ENCODE measurements at places on chromosomes 7 and 10.

DNA sequence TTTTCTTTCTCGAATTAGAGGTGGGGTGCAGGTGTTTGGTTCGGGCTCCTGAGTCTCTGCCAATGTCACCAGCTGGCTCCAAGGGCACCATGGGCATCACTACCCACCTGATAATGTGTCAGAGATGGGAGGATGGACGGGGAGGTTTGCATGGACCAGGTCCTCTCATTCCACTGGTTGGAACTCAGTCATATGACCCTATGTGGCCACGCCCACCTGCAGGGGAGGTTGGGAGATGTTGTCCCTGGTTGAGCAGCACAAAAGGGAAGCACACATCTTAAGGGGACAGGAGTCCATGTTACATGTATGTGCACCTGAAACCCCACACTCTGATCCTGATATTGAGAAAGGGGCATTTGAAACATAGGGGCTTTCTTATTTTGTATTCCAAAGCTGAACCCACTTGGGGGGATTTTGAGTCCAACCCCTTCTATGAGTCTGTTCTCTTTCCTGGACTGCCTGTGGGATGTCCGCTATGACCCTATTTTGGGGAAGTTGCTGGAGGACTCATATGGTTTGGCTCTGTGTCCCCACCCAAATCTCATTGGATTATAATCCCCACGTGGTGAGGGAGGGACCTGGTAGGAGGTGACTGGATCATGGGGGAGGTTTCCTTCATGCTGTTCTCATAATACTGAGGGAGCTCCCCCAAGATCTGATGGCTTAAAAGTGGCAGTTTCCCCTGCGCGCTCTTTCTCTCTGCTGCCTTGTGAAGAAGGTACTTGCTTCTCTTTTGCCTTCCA is 66.9 kb upstream of the BAIAP2L1 start:
- no peak for DNase-seq

GRCh38 chr10:33224251-33224965 is 110.1 kb downstream of the NRP1 start:
- no peak for DNase-seq

GRCh38 chr10:63972949-63973827 is 452.0 kb downstream of the REEP3 start:
- no peak for DNase-seq

GRCh38 chr7:139949629-139950028 is 113.1 kb downstream of the PARP12 start:
- no peak for DNase-seq

- DNase-seq, result no peak
These were observed 3.9 kb downstream of the CDK14 start for GRCh38 chr7:90599892-90600555.

DNA sequence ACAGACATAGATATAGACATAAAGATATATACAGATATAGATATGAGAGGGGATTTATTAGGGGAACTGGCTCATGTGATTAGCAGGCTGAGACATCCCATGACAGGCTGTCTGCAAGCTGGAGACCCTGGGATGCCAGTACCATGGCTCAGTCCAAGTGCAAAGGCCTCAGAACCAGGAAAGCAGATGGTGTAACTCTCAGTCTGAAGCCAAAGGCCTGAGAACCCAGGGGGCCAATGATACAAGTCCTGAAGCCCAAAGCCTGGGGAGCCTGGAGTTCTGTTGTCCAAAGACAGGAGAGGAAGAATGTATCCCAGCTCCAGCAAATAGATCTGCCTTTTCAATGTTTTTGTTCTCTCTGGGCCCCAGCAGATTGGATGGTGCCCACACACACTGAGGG is 5.5 kb downstream of the NCOA4 start:
- DNase-seq, result no peak

DNA sequence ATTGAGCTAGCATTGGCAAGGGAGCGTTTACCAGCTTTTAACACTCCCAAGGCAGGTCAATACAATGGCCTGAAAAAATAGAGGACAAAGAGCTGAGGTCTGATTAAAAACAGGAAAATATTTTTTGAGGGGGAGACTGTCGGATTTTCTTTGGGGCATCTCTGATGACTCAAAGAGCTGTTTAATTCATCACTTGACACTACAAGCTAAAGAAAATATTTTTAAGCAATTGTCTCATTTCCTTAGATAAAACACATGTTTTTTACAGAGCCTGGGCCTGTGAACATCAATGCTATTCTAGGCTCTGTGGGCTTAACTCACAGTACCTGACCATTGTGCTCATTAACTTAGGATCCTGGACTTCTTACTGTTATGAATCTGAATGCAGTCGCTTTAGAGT is 100.8 kb downstream of the NRP1 start:
- DNase-seq, result no peak

DNA sequence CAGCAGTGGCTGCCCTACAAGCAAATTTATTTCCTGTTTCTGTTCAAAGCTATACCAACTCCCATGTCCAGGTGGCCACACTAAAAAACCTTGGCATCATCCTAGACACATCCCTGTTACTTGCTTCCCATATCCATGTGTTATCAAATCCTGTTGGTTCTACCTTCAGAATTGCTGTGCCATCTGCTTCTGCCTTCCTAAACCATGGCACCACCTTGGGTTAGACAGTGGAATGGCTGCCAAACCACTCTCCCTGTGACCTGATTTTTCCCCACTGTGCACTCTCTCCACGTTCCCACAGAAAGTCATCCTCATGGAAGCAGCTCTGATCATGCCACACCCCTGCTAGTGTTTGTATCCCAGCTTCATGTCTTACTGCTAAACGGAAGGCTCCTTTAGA is 697.6 kb upstream of the GALNT17 start:
- no peak for DNase-seq

GRCh38 chr10:13956826-13957225 is 370.1 kb downstream of the PRPF18 start:
- no peak for DNase-seq

DNA sequence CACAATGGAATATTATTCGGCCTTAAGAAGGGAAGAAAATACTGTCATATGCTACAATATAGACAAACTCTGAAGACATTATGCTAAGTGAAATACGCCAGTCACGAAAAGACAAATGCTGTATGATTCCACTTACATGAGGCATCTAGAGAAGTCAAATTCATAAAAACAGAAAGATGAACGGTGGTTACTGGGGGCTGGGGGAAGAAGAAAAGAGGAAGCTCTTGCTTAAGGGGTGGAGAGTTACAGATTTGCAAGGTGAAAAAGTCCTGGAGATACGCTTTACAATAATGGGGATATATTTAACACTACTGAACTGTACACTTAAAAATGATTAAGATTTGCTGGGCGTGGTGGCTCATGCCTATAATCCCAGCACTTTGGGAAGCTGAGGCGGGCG is 49.0 kb downstream of the PSMC2 start:
- DNase-seq, result no peak

GRCh38 chr7:77409005-77409738 is 7.0 kb downstream of the GSAP start:
- no peak for DNase-seq

- DNase-seq, result no peak
These were observed 23.2 kb upstream of the MKI67 start for GRCh38 chr10:128149267-128150014.

DNA sequence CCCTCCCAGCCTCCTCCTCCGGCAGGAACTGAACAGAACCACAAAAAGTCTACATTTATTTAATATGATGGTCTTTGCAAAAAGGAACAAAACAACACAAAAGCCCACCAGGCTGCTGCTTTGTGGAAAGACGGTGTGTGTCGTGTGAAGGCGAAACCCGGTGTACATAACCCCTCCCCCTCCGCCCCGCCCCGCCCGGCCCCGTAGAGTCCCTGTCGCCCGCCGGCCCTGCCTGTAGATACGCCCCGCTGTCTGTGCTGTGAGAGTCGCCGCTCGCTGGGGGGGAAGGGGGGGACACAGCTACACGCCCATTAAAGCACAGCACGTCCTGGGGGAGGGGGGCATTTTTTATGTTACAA is 83.3 kb downstream of the PAX2 start:
- DNase-seq, result no peak
